Activated naive CD8-positive, alpha-beta T cell treated with anti-CD3 and anti-CD28 coated beads, Interleukin-2, amount 10 ng/mL, durations not matched to agents 7 days and 5 days (primary cell): ENCODE measurements at places on chromosomes 11 and 22. TPM values are rescaled to one million over a fixed set of nuclear protein-coding genes. Genes with fewer than 3 reads are reported as not detected.

Gene MS4A15
- not detected for total RNA-seq

Gene LDHAL6A
- not detected for total RNA-seq

Gene ACTN3
- 0.11 TPM for total RNA-seq

Gene PDGFB
- 7.9 TPM for total RNA-seq

Gene IMMP1L
- total RNA-seq, result 16.7 TPM

Gene CWF19L2
- 20.3 TPM for total RNA-seq

Gene PPM1F
- 19.5 TPM for total RNA-seq

Gene OR8J1
- total RNA-seq, result not detected

Gene TSGA10IP
- not detected for total RNA-seq

Gene MMP3
- total RNA-seq, result not detected

Gene TRIM51
- total RNA-seq, result not detected

Gene OR52I1
- not detected for total RNA-seq

Gene TP53I11
- total RNA-seq, result 13.7 TPM

Gene PDXP
- 16.4 TPM for total RNA-seq

Gene LIPT2
- total RNA-seq, result 3.1 TPM

Gene KCNJ11
- 2.7 TPM for total RNA-seq

Gene EPS8L2
- total RNA-seq, result 19.0 TPM

DNA sequence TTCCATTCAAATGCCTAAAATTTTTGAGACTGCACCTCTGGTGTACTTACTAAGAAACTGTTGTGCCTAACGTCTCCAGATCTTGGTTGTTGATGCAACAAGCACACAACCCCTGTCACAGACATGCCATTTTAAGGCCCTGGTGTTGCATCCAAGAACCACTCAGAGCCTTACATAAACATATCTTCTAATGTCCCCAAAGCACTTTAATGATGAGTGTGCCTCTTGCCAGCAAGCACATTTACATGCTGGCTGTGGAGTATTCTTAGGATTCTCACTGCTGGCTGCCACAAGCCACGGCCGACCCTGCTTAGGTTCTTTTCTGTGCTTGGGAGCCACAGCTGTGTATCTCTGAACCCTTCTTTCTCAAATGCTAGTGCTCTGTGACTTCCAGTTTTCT is 201.4 kb downstream of the ADAMTS15 start:
- DNase-seq, result no peak

GRCh38 chr11:91922846-91923245 is 301.8 kb upstream of the FAT3 start:
- no peak for DNase-seq

- no peak for DNase-seq
Observed at GRCh38 chr11:15605094-15605493, 490.4 kb downstream of the INSC start.

DNA sequence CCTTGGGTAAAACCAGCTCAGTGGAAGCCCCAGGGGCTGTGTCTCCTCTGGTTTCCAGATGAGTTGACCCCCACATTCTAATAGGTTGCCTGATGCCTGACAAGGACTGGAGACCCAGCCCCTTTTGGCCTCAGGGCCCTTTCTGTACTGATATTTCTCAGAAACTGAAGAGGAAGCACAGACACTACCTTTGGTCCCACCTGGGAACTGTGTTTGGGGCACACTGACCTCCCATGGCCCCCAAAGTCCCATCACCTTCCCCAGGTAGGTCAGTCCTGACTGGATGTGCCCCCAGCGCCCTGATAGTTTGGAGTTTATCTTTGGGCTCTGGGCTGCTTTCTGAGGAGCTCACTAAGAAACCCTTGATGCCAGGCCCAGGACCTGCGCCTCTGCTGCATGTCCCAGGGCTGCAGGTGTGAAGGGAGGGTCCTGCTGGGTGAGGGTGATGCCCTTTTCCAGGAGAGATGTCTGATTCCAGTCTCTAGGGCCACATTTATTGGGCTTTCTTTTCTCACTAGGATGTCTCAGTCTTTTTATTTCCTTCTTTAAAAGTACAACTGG is 106.7 kb downstream of the GGTLC2 start:
- no peak for DNase-seq

DNA sequence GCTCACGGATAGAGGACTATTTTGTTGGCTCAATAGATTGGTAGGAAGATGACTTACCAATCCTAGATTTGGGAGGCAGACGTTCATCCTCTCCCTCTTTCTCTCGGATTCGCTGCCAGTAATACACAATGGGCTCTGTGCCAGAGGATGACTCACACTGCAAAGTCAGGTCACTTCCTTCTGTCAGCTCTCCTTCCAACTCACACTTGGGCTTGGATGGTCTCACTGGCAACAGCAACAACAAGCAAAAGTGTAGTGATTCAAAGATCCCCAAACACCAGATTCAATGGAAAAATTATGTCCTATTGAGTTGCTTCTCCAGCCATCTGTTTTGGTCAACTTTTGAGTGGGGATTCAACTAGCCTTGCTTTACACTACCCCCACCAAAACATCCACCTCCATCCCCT is 21.7 kb upstream of the HSPA8 start:
- no peak for DNase-seq

- DNase-seq, result no peak
Observed at GRCh38 chr11:132803436-132803835, 728.9 kb downstream of the OPCML start.

GRCh38 chr11:1083621-1084551 is 9.2 kb downstream of the MUC2 start:
- DNase-seq, result peak; percentile 23

GRCh38 chr22:10741210-10741609 is 4786.8 kb upstream of the OR11H1 start:
- DNase-seq, result no peak

DNA sequence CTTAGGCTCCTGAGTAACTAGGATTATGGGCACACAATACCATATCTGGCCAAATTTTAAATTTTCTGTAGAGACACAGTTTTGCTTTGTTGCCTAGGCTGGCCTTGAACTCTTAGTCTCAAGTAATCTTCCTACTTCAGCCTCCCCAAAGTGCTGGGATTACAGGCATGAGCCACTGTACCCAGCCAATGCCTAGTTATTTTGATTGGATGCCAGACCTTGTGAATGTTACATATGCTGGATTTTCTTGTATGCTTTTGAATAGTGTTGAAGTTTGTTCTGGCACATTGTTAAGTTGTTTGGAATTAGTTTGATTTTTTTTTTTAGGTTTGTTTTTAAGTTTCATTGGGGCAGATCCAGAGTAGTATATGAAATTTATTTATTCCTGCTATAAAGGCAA is 110.7 kb upstream of the ANO5 start:
- DNase-seq, result no peak

DNA sequence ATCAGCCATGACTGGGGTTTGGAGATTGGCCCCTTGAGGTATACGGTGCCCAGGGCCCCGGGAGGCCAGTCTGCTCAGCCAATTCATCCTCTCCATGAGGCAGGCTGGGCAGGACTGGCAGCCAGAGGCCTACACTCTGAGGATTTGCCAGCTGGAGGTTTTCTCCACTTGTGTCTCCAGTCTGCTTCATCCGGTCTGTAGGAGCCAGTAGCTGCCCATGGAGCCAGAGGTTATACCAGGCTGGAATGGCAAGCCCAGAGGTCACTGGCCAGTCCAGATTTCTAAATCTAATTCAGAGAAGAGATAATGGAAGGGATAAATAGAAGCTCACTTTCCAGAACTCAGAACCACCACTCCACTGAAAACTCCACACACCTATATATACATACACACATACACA is 10.0 kb downstream of the FHIP1B start:
- no peak for DNase-seq

GRCh38 chr11:115769891-115770290 is 265.7 kb upstream of the CADM1 start:
- no peak for DNase-seq

GRCh38 chr11:45333001-45333971 is 47.1 kb upstream of the SYT13 start:
- no peak for DNase-seq

DNA sequence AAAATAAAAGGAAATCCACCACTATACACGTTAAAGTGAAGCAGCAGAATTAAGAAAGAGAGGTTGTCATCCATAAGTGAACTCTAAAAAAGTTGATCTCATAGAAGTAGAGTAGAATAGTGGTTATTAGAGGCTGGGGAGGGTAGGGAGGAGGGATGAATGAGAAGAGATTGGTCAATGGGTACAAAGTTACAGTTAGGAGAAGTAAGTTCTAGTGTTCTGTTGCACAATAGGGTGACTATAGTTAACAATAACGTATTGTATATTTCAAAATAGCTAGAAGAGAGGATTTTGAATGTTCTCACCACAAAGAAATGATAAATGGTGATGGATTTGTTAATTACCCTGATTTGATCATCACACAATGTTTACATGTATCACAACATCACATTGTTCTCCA is 72.0 kb downstream of the CD82 start:
- no peak for DNase-seq

GRCh38 chr22:17921871-17922821 is 102.2 kb downstream of the MICAL3 start:
- DNase-seq, result no peak

- peak; percentile 82 for DNase-seq
Observed at GRCh38 chr22:20268279-20269012, at the start of gene RTN4R. Gene RTN4R (minus strand): TSS chr22:20268318. CDS start chr22:20268092, 226 bp downstream.

DNA sequence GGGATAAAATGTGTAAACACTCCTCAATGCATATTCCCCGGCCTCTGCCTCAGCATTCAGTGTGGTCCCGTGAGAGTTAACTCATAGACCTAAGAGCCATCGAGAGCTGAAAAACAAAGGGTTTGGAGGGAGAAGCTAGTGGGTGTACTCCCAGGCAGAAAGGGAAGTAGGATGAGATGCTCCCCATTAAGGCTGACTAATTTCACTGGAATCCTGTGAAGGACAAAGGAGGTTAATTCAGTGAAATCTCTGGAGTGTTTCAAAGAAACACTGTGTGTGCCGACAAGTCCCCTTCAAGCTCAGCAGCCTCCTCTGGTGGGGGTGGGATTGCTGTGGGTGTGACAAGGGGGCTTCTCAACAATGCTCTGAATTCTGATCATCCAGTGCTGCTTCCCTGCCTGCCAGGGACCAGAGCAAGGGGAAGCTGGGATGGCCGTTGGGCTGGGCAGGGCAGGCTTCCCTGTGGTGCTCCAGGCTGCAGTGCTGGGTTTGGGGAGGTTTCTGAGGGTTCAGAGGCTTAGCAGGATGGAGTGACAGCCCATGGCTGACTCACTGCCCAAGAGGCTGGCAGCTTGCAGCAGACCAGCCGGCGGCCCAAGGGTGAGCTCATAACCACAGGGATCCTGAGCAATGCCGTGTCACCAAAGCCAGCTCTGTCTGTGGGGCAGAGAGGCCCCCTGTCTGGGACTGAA is 61.4 kb upstream of the BMAL1 start:
- no peak for DNase-seq

DNA sequence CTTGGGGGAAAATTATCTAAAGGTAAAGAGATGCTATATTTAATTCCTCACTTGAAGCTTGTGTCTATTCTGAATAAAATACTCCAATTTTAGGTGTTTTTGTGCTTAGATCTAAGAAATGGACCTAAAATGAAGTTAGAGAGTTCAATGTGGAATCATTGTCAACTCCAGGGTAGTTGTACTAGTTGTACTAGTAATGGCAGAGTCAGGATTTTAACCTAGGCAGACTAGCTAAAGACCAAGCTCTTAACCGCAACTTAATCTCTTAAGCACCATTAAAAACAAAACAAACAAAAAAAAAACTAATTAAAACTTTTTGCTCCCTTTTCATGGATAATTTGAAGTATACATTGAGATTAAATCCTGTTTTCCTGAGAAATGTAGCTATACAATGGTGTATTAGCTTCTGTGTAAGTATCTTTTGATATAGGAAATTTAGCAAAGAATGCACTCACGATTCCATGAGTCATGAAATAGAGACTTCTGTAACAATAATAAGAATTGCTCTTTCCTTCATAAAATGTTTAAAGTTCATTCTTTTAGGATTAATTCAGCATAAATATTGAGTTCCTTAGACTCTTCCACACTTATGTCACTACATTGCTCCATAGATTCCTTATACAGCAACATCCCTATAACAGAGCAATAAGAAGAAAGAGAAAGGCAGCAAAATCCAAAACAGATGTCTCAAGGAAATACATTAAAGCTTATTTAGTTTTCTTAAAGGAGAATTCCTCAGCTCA is 26.5 kb upstream of the SOX6 start:
- no peak for DNase-seq

DNA sequence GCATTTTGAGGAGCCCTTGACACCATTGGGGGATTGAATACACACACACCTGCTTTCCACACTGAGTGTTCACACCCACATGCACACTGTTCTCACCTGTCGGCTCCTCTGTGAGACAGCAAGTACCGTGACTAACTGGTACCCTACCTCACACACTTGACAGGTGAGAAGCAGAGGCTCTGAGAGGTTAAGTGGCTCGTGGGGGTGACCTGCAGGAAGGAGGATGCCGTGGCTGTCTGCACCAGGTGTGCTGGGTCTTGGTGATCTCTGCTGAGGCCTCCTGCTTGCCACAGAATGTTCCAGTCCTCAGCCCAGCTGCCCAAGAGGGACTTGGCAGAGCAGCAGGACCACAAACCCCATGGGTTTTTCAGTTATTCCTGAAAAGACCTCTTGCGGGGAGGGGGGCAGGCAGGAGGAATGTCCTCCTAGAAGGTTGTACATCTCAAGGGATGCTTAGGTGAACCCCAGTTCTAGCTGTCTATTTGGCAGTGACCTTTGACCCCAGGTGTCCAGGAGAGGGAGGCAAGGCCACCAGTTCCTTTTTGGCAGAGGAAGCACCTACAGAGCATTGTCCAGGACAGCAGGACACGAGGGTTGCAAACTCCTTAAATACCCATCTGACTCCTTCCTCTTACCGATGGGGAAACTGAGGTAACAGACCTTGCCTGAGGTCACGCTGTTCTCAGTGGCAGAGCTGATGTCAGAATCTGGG is 66.0 kb downstream of the SHISAL1 start:
- peak; percentile 10 for DNase-seq

DNA sequence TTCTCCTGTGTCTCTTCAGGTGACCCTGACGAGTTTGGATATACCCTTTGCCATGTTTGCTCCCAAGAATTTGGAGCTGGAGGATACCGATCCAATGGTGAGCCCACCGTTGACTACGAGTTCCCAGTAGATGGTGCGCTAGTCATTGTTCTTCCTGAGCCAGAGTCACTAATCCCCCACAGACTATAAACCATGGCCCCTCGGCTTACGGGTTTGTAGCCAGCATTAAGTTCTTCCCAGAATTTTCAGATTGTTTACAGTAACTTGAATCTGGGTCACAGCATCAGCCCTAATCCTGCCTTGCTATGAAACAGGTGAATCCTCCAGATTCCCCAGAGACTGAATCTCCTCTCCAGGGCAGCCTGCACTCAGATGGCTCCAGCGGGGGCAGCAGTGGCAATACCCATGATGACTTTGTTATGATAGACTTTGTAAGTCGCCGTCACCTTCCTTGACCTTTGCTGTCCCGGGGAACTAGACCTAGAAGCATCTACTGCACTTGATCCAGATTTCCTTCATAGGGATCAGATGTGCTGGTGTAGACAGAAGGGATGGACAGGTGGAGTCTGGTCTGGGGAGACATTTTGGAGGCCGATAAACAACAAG is 31.8 kb downstream of the ARHGAP1 start:
- no peak for DNase-seq

GRCh38 chr11:128419012-128419767 is 168.2 kb downstream of the ETS1 start:
- no peak for DNase-seq

GRCh38 chr11:13958641-13959400 is 3.7 kb upstream of the SPON1 start:
- DNase-seq, result no peak
